ENCODE measurements at places on chromosomes 12 and 14.

- DNase-seq = no peak
Observed at GRCh38 chr14:92944976-92945375, 22.0 kb downstream of the CHGA start.

GRCh38 chr14:104477666-104478380, 101.7 kb upstream of the C14orf180 start:
- DNase-seq = no peak

- no peak for DNase-seq
Observed at GRCh38 chr14:79764323-79764722, 447.0 kb downstream of the DIO2 start.

GRCh38 chr12:40335991-40336390, 111.2 kb downstream of the LRRK2 start:
- no peak for DNase-seq

- no peak for DNase-seq
Observed at GRCh38 chr12:105865886-105866285, 272.9 kb downstream of the NUAK1 start.

- no peak for DNase-seq
Observed at GRCh38 chr14:68924186-68925158, 54.6 kb downstream of the ACTN1 start.

DNA sequence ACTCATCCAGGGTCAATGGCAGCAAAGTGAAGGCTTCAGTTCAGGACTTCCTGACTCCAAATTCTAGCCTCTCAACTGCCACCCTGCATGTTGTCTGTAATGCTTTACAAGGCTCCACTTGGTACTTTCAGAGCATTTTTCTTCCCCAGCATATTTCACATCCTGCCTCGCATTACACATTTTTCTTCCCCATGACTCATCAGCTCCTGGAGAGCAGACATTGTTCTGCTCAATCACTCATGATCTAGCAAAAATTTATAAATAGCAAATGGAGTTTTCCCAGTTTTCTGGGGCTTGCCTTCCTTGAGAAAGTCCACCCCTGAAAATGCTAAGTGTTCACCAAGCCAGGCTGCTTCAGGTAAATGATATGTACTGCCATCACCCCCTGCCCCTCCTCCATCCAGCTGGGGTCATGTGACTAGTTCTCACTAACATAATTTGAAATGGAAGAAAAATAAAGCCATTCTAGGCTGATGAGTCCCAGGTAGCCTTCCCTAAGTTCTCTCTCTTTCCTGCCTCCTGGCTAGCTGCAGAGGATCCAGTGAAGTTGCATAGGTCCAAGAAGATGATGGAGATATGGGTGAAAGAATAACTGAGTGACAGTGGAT, 69.4 kb downstream of the ARMH4 start:
- DNase-seq = no peak

Measured in breast epithelium (tissue), 4 donors.